Osteoblast (primary cell): ENCODE measurements at places on chromosomes 6 and 20.

DNA sequence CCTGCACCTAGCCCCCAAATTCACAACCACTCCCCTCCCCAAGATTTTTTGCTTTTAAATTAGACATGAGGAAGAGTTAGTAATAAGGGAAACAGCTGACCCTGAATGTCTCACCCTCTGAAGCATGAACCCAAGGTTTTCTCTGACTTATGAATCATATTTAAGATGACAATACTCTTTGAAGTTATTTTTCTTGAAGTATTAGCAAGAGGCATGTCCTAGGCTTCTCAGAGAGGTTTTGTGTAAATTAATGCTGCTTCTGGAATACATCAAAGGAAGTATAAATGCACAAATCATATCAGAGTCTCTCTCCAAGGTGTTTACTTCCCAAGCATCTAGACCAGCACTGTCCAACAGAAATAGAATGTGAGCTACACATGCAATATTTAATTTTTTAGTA is 408.1 kb upstream of the MARCKS start:
- peak; percentile 3 for DNase-seq

DNA sequence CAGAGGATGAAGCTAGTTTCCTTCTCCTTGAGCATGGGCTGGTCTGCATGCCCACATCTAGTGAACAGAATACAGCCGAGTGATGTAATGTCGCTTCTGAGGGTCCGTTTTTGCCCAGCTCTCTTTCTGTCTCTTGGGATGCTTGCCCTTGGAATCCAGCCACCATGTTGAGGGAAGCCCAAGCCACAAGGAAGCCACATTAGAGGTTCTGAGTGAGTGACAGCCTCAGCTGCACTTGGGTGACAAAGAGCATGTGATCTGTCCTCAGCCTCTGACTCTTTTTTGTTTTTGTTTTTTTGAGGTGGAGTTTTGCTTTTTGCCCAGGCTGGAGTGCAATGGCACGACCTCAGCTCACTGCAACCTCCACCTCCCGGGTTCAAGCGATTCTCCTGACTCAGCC is 100.6 kb upstream of the SALL4 start:
- DNase-seq: no peak

- DNase-seq: peak; percentile 58
Measured at GRCh38 chr6:3977875-3978711, 100.8 kb downstream of the FAM217A start.

- no peak for DNase-seq
Measured at GRCh38 chr6:8269872-8270454, 165.4 kb downstream of the SLC35B3 start.

DNA sequence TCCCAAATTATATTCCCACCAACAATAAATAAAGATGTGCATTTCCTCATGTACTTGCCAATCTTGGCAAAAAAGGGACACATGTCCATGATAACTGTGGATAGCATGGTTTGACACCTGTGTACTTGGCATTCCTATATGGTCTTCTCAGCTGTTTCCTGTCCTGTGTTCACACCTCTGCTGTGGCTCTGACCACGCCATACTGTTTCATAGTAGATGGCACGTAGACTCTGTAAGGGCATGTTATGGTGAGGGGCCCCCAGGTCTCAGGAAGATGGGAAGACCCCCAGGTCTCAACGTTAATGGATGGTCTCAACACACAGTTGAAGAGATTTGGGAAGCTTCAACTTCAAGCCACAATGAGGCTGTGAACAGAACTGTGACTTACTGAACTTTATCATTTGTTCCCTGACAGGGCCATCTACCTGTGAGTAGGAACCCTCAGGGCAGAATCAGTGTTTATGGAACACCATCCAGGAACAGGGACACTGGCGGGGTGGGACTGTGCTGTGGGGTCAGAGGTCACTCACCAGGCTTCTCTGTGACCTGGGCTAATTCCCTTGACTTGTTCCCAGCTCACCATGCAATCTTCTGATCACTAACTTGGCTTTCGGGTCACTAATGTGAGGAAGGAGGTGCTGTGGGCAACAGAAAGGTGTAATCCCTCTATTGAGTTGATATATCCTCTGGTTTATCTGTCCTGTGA is 11.8 kb downstream of the ZBTB24 start:
- no peak for DNase-seq
